ENCODE measurements at places on chromosomes 4 and X.
A peak's percentile ranks its signal among the peaks of the same experiment; 100 is the strongest.

DNA sequence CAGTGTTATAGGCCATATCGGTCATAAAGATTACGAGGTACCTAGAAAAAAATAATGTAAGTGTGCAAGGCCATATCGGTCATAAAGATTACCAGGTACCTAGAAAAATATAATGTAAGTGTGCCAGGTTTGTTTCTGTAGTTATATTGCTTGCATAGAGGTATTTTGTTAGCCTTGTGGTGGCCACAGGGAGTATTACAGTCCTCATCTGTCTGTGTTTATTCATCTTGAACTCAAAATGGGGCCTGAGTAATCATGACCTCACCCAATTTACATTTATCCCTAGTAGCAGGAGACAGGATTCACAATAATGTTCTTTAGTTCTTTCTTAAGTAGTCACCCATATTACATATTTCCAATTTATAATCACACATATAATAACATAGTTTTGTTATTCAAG, 459.7 kb downstream of the MID1IP1 start:
- peak; percentile 12 for DNase-seq

- no peak for DNase-seq
These were observed 357.5 kb upstream of the FAM47C start for GRCh38 chrX:36650622-36651021.

- no peak for DNase-seq
These were observed 566.7 kb upstream of the TENM3 start for GRCh38 chr4:181676546-181676945.

DNA sequence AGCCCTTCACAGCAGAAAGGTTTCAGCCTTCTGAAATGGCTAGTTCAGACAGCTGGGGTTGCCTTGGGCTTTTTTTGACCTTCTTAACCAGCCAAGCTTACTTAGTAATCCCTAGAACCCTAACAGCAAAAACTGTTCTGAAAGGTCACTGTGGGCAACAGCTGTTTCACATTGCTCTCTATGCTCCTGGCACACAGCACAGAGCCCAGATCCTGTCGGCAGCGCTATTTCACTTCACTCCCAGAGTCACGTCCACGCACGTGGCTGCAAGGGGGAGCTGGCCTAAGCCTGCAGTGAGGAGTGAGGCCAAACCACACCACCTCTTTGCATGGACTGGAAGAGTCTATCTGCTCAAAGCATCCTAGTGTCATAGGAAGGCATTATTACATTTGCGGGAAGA, 32.0 kb upstream of the STS start:
- no peak for DNase-seq

DNA sequence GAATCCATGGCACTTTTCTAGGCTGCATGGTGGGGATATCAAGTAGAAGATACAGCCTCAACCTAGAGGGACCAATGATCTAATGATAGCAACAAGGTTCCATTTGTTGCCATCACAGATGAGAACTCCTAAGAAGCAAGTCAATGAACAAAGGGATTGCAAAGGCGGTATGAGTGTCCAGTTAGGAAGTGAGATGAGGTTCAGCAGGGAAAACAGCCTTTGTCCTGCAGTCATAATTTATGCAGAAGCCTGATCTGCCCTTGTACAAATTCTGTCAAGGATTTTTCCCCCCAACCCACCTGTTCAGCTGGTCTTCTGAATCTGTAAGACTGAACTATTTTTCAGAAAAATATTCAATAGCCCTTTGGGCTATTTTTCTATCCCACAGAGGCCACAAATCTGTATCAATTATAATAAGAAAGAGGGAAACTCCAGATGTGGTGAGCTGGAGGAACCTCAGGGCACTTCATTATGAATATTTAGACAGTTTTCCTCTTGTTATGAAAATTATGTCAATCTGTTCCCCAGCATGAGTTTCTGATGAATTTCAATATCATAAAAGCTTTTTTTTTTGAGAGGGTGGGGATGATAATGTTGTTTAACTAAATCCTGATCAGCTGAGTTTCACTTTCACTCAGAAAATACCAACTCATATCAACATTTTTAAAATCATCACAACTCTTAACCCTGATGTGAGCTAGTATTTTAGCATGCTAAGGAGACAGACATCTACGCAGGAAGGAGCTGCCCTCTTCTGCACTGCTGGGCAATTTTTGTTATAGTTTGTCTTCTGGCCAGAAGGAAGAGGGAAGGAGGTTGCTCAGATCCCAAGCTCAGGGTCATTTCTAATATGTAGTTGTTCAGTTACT, 127.2 kb upstream of the MAP3K15 start:
- DNase-seq: no peak

DNA sequence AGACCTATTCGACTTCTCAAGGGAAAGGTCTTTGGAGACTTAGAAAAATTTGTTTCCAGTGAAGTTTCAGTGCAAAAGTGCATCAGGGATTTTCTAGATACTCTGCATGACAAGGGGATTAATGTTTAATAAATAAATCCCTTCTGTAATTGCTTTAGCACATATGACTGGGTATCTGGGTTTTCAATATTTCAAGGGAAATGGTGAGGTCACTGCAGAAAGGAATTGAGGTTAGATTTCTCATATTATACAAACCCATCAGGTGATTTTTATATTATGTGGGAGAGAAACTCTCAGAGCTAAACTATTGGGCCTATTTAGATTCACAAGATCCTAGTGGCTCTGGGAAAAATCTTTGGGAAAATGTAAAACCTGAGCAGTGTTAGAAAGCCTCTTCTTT, 48.3 kb upstream of the SLC4A4 start:
- no peak for DNase-seq

DNA sequence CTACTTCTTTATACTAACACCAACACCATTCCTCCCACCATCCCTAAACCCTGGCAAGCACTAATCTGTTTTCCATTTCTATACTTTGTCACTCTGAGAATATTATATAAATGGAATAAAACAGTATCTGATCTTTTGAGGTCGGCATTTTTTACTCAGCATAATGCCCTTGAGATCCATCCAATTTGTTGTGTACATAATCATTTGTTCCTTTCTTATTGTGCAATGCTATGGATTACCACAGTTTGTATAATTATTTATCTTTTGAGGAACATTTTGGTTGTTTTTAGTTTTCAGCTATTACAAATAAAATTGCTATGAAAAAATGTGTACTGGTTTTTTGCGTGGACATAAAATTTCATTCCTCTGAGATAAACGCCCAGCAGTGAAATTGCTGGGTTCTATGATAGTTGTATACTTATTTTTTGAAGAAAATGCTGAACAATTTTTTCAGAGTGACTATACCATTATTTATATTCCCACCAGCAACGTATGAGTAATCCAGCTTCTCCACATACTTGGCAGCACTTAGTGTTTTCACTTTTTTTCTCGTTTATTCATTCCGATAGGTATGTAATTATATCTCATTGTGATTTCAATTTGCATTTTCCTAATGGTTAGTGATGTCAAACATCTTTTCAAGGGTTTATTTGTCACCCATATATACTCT, 154.3 kb upstream of the DCAF8L1 start:
- no peak for DNase-seq

DNA sequence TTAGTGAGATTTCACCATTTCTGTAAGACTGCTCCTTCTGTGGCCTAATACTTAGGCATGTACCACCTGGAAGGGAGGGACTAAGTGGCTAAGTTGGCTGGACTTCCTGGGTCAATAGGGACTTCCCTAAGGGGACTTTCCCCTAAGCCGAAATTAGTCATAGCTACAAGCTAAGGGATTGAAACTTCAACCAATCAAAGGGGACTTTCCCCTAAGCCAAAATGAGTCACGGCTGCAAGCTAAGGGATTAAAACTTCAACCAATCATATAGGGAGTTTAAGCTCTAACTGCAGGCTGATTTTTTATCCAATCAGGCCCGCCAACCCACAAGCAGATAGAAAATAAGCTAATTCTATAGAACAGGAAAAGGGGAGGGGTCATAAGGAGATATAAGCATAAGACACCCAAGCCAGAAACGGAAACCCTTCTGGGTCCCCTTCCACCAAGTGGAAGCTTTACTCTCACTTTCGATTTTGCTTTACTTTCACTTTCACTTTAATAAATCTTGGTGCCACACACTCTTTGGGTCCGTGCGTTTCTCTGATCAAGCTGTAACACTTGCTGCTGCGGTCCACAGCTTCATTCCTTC, 382.8 kb downstream of the KLHL4 start:
- DNase-seq: no peak

DNA sequence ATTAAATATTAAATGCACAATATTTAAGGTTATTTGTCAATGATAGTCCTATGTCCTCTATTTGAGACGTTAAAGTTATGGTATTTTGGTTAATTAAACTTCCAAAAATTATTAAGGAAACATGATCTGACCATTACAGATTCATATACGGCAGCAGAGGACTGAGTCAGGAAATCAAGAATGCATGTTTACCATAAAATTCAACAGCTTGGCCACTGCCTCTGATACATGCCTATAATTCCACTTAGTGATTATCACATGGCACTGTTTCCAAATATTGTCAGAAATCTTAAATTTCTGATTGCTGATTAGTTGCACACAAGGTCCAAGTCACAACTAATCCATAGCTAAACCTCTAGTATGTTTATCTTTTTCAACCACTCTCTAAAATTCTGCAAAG, 232.2 kb upstream of the UGT8 start:
- DNase-seq: no peak

DNA sequence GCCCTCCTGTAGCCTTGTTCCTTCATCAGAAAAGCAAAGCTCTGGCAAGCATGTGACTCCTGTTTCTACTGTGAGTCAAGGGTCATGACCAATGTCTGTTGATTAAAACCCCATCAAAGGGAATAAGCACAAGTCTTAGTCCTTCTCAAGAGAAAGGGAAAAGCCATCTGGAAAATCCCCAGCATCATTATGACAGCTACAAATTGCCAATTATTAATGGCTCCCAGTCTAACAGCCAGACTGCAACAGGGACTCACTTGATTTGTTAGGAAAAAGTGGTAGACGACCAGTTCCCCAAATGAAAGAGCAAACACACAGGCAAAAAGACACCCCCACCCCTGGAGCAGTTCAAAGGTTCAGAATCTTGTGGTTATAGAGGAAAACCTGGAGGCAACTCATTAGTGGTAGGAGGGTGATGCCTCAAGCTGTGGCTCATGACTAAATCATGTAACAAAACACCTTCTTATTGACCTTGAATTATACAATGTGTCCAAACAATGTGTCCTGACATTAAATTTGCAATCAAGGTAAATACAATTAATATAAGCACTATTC, 315.7 kb downstream of the HNRNPD start:
- DNase-seq: no peak

- no peak for DNase-seq
These were observed 49.2 kb downstream of the PRPS1 start for GRCh38 chrX:107677501-107677901.

DNA sequence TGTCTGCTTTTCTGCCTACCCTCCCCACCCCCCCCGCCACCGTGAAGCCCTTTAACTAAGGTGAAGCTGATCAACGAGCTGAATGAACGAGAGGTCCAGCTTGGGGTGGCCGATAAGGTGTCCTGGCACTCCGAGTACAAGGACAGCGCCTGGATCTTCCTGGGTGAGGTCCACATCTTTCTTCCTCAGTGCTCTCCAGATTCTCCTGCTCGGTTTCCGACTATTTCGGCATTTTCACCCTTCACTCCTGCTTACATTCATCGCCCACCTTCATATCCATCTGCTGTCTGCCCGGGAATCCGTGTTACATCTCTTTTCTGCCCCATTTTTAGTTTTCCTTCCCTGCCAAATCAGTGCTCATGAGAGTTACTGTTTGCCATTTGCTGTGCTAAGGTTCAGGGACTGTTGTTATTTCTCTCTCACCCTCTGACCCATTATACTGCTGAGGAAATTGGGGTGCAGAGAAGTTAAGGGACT, 459 bp downstream of the RBMX2 start:
- no peak for DNase-seq

DNA sequence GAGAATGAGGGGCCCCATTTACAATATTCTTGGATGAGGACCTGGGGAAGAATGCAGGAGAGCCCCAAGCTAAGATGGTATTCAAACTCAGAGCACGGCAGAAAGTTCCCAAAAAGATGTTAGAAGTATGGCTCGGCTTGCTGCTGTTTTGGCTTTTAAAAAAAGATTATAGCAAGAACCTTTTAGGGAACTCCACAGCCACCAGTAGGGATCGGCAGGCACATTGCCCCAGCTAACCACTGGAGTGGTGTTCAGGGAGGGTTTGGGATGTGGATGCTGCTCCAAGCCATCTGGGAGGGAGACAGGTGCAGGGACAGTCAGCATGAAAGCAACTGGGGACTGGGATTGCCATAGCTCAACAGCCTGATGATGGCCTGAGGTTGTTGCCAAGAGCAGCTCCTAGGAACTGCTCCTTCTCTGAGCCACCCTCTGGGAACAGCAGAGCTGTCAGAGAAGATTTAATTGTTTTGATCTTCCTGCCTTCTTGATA, 63.0 kb downstream of the SORBS2 start:
- no peak for DNase-seq

DNA sequence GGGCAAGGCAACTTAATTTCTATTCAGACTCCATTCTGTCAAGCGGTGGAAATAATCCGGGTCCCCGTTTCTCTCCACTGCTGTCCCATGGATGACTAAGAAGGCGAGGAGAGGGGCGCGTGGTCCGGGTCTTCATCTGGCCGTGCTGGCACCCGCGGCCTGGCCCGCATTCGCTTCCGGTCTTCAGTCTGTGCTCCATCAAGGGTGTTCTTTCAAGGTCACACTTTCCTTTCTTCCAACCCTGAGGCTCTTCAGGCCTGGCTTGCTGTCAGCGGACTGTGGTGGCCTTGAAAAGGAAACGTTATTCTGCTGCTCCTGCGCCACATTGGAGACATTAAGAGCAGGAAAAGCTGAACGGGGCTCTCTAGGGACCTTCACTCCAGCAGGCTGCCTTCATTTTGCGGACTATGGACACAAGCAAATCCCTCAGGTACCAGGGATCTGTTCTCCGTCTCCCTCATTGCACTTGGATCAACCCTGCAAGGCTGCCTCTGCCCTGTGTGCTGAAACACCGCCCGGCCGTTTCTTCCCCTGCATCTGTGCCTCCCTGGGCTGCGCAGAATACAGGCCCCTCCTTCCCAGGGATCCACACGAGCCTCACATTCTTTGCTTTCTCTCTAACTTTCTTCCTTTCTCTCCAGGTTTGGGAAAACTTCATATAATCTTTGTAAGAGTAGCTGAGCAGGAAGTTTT, 5.7 kb upstream of the SLC25A4 start:
- no peak for DNase-seq
